ENCODE measurements at places on chromosomes 12 and 14.
A peak's percentile ranks its signal among the peaks of the same experiment; 100 is the strongest.

- no peak for DNase-seq
These were observed 20.8 kb downstream of the SERPINA1 start for GRCh38 chr14:94367347-94368242.

DNA sequence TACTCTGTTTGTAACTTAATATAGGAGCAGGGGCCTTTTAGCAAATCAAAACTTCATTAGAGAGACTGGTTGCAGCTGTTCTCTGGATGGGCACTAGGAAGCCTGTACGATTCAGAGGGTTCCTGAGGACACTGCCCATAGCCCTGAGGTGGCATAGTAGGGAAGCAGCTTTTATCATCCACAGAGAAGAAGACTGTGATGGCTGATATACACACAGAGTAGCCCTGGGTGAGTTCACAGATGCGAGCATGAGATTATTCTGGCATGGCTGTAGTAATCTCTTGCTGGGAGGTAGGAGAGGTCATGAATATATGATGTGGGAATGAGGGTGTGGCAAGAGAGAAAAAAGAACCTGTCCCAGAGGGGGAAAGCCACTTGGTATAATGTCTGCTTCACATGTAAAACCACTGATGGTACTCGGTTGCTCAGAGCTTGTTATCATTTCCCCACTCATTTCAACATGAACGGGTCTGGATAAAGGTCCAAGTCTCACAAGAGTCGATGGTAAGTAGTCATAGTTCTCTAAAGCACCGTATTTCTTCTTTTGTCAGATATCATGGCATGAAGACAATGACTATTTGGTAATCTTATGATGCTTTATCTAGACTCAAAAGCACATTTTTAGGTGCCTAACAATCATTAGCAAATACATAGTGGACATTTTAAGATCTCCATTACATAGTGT is 52.0 kb downstream of the PEBP1 start:
- no peak for DNase-seq

GRCh38 chr14:106530423-106531107 is 1004.2 kb downstream of the TMEM121 start:
- no peak for DNase-seq

DNA sequence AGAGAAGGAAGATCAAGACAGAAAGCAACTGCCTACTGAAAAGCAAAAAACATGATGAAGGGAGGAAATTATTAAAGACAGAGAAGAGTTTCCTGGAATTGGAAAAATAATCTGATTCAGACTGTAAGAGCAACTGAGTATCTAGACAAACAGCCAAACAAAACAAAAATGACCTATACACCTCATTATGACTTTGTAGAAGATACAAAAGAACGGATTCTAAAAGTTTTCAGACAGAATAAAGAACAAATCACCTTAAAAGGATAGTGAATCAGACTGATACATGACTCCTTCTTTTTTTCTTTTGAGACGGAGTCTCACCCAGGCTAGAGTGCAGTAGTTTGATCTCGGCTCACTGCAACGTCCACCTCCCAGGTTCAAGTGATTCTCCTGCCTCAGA is 10.4 kb downstream of the OSBPL8 start:
- DNase-seq: no peak

- DNase-seq: no peak
These were observed 61.4 kb downstream of the WSCD2 start for GRCh38 chr12:108190529-108190928.

- no peak for DNase-seq
These were observed 725 bp downstream of the CHPT1 start for GRCh38 chr12:101697930-101698799.

GRCh38 chr14:23185063-23185462 is 1.6 kb upstream of the SLC7A8 start:
- no peak for DNase-seq

GRCh38 chr12:104243971-104244370 is 28.4 kb downstream of the TXNRD1 start:
- no peak for DNase-seq

GRCh38 chr12:118544569-118544968 is 168.2 kb downstream of the SUDS3 start:
- DNase-seq: no peak

GRCh38 chr14:96578619-96579018 is 76.4 kb downstream of the PAPOLA start:
- no peak for DNase-seq

DNA sequence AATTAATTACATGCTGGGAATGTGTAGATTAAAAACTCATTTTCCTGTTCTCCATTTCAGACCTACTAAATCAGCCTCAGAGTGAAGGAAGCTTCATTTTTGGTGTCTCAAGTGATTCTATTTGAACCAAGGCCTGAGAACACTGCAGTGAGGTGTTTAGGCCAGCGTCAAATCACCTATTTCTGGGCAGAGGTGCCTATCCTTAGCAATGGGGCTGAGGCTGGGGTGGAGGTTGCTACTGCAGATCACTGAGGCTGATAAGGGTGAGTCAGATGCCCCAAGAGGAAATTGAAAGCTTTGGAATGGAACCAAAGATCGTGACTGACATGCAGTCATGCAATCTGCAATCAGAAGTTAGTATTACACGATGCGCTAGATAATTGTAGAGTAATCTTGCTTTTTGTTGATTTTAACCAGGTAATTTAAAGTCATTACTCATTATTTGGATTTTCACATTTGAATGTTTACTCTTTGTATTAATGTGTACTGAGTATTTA is 4.4 kb downstream of the TXNRD1 start:
- peak; percentile 78 for DNase-seq

GRCh38 chr12:117334855-117335587 is 26.4 kb downstream of the NOS1 start:
- no peak for DNase-seq

- DNase-seq: no peak
These were observed 778 bp downstream of the SLC8B1 start for GRCh38 chr12:113333877-113334785.

DNA sequence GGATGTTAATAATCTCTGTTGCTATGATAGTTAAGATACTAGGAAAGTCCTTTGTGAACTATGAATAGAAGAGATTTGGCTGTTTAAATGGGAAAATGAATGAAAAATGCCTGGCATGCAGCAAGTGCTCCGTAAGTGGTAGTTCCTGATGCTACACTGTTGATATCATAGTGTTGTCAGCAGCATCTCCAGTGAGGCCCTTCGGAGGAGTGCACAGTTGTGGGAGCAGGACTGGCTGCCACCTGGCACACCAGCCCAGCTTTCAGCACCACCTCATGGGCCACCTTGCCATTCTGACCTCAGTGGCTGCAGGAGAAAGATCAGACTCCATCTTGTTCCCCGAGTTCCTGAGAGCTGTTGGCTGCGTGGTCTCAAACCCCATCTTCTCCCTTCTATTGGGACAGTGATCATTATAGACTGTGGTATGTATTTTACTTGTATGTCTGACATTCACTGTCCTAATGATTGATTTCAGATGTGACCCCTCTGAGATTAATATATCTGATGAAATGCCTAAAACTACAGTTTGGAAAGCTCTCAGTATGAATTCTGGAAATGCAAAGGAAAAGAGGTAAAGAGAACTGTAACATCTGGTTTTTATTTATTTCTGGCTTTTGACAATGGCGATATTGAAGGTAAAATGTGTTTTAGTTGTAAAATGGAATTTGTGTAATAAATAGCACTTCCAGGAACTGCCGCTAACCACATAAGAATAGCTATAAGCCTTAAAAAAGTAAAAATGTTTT is 80.9 kb downstream of the SLC4A8 start:
- no peak for DNase-seq

DNA sequence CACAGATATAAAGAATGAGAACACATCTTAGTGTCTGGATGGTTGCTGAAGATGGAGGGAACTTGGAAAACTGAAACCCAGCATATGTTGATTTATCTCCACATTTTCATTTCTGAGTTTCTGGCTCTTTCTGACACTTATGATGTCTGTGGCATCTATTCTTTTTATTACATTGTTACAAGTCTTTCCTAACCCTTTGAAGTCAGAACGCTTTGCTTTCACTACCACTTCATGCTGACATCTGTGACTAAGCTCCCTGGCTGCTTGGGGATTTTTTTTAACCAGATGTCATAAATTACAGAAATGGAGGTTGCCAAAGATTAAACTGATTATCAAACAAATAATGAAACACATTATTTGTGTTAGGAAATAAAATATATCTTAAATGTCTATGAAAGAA is 188.7 kb downstream of the KITLG start:
- DNase-seq: no peak

DNA sequence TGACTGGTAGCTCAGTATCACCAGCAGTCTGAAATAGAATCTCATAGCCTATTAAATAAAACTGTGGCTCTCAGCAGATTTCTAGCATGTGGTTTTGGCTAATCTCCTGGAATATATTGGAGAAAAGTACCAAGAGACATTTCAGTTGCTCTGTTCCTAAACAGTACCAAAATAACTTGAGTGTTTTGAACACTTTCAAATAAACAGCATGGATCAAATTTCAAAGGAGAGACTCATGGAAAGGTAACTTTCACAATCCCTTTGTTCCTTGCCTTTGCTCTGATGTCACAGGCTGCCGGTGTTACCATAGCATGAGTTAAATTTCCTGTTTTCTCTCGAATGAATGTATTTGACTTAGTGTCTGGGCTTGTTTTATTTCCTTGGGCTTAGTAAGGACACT is 3.4 kb downstream of the ARG2 start:
- no peak for DNase-seq

GRCh38 chr12:22329621-22330020 is 4.9 kb downstream of the ST8SIA1 start:
- no peak for DNase-seq

DNA sequence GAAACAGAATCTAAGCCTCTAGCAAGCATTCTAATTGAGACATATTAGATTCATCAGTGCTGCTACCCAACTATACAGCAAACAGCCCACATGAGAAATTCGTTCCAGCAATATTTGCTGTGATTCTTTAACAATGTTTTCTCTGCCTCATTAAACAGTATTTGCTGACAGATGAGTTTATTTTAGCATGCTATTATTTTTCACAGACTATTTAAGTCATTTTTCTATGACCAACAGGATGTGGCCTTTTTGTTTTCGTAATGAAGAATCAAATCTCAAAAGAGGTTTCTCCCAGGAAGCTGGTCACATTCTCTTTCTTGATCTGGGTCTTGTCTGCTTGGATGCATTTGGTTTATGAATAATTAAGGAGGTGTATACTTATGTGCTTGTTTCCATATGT is 23.2 kb upstream of the SERPINA12 start:
- no peak for DNase-seq

- no peak for DNase-seq
These were observed 4.0 kb downstream of the SIX1 start for GRCh38 chr14:60645126-60645741.

DNA sequence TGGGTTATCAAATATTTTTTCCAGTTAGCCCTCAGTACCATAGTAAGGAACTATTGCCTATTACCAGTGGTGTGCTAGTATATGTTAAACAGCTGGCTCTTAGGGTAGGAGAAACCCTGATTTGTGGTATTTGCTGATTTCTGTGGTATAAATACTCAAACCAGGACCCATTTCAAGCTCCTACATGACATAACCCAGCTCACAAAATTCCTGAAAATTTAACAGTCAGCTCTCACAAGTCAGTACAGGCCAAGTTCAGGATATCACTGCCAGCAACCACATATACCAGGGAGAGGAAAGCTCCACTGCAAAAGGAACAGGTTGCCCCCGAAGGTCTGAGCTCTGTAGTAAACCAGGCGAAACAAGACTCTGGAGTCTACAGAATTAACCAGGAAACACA is 315.3 kb downstream of the NOVA1 start:
- DNase-seq: no peak

DNA sequence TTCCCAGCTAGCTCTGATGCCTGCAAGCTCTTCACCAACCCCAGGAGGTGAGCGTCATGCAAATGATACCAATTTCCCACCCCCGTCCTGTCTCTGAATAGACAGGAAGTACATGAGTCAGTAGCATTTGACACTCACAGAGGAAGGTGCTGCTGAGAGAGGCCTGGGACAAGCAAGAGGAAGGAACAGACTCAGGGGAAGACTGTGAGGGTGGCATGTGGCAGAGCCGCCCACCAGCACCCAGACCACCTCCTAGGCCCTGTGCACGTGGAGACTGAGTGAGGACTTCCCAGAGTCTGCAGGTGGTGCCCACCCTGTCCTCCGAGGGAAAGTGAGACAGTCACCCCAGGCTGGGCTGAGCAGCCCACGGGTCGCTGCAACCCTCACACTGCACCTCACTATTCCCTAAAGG is 199.5 kb upstream of the SFSWAP start:
- no peak for DNase-seq

DNA sequence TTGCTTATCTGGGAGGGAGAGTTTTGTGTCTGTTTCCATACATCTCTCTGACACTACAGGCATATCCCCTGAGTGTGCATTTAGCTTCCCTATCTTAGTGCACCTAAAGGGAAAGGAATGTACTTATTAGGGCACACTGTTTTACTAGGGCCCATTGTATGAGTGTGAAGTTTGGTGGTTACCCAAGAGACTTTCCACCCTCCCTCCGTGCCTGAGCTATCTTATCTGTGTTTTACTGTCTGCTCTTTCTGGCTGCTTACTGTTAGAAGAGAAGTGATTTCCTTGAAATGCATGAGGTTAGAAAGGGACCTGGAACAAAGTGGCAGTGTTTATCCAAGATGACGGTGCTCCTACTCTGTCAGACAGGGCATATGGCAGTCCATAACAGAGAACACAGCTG is 8.5 kb upstream of the SVOP start:
- DNase-seq: no peak

DNA sequence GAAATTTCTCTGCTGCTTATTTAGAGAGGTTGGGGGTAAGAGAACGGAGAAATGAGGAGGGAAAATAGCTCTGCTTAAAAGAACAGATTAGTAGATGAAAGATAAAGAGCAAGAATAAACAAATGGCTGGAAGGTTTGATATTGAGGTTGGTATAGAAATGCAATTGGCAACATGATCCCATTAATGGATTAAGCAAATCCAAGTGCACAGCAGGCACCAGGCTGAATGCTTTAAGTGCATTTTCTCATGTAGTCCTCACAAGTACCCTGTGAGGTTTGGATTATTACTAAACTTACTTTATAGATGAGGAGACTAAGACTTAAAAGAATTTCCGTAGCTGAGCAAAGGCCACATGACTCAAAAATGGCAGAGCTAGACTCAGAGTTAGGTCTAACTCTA is 76.9 kb upstream of the ATF1 start:
- DNase-seq: no peak

DNA sequence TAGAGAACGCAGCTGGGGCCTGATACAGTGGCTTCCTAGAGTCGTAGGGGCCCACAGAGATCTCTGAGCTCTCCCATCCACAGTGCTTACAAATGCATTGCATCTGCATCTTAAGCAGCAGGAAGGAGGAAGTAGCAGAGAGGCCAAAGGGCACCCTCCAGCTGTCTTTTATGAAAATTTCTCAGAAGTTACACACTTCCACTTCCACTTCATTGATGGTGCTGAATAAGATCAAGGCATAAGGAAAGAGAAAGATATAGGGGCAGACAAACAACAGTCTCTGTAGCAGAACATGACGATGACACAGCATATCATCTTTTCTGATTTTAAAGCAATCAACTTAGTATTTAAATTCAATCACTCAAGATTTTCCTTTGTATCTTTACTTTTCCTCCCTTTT is 51.6 kb upstream of the ABCC9 start:
- DNase-seq: no peak

Measured in amniotic stem cell (primary cell).